ENCODE measurements at places on chromosomes 2 and 18.
A peak's percentile ranks its signal among the peaks of the same experiment; 100 is the strongest.

DNA sequence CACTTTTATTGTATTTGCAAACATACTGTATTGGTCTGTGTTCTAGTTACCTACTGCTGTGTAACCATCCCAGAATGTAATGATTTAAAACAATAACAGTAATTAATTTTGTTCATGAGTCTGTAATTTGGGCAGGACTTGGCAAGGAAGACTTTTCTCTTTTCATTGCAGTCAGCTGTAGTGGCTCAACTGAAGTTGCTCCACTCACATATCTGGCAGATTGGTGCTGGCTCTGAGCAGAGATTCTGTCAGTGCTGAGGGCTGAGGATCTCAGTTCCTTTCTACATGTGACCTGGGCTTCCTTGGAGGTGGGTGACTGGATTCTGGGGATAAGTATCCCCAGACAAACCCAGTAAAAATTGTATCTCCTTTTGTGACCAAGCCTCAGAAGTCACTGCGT lies 26.6 kb downstream of the PTPN4 start:
- no peak for DNase-seq

- no peak for DNase-seq
Measured at GRCh38 chr2:202072226-202072625, 829 bp upstream of the KIAA2012 start.

DNA sequence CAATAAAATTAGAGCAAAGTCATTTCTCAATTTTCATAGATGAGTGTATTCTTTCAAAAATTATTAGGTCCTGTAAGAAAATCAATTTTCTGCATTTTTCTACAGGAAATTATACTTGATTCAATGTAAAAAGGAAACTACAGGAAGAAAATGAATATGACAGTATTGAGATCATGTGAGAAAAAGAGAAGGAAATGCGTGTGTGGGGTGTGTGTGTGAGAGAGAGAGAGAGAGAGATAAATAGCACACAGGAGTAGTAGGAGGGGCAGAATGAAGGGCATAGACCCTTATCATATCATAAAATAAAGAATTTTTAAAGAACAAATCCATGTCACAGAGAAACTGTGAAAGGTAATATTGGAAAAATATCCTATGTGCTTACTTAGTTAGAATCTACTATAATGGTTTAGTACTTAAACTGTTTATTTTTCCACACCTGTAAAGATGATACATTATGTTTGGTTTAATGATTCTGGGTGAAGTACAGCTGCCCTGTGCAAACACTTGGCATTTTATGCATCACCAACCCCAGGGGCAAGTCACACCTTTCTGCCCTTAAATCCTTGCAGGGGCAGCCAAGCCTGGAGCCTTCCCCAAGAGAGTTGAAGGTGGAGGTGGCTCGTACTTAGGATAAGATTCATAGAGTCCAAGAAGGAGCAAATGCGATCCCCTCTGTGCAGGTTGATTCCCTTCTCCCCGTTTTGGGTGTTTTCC lies 276.4 kb downstream of the TGIF1 start:
- DNase-seq: peak; percentile 89

- no peak for DNase-seq
Measured at GRCh38 chr2:149019768-149020167, 18.7 kb upstream of the LYPD6B start.

- peak; percentile 100 for DNase-seq
Measured at GRCh38 chr2:8678731-8679566, 2.9 kb upstream of the ID2 start.

DNA sequence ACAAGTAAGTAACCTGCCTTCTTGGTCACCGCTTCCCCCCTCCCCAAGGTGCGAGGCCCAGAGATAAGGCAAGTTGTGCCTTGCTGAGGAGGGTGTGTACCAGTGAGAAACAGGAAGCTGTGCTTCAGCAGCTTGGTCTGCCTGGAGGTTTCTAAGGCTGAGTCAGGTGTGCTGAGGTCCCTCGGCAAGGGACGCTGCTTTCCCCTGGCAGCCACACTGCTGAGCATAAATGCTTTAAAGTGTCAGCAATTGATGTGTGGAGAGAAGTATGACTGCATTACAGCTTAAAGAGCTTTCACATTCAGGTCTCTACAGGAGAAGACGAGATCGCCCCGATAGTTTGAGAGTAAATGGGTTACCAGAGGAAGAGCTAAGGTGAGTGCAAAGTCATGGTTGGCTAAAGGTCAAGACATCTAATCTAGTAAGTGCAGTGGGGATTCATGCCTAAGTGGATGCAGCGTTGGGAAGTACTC lies 86.9 kb downstream of the LIMS1 start:
- DNase-seq: peak; percentile 72

DNA sequence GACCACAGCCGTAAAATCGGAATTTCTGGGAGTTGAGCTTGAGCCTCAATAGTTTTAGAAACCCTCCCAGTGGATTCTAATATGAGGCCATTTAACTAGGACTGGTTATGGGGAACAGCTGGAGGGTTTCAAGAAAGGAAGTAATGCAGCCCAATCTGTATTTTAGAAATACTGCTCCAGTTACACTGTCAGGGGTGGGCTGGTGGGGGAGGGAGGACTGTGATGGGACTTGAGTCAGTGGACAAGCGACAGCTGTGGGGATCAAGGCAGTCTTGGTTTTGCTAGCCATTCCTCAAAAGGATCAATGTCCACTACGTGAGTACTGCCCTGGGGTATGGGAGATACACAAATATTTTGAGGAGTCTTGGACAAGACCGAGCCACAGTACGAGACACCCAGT lies 34.8 kb downstream of the ASB1 start:
- no peak for DNase-seq

DNA sequence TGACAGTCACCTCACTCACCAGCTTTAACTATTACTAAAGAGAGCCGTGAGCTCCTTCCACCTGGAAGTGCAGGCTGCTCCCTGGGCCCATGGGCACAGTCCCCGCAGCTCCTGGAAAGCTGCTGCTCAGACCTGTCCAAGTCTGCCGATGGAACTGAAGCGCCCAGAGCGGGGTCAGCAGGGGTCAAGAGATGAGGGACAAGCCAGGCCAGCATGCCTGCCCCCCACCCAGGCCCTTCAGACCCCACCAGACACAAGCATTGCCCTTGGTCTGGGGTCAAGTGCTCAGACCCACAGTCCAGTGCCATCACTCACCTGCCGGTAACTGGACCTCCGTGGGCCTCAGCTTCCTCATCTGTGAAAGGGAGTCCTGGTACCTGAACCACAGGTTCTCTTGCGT lies 59.9 kb downstream of the BIN1 start:
- no peak for DNase-seq

GRCh38 chr18:13364721-13365205 lies 146.2 kb downstream of the LDLRAD4 start:
- no peak for DNase-seq

All from NCI-H146 (cell line).